ENCODE measurements at places on chromosomes 11 and 22.

GRCh38 chr22:27295605-27296004, 506.0 kb downstream of the MN1 start:
- no peak for DNase-seq

GRCh38 chr11:12258451-12258850, 118.9 kb upstream of the PARVA start:
- DNase-seq, result no peak

DNA sequence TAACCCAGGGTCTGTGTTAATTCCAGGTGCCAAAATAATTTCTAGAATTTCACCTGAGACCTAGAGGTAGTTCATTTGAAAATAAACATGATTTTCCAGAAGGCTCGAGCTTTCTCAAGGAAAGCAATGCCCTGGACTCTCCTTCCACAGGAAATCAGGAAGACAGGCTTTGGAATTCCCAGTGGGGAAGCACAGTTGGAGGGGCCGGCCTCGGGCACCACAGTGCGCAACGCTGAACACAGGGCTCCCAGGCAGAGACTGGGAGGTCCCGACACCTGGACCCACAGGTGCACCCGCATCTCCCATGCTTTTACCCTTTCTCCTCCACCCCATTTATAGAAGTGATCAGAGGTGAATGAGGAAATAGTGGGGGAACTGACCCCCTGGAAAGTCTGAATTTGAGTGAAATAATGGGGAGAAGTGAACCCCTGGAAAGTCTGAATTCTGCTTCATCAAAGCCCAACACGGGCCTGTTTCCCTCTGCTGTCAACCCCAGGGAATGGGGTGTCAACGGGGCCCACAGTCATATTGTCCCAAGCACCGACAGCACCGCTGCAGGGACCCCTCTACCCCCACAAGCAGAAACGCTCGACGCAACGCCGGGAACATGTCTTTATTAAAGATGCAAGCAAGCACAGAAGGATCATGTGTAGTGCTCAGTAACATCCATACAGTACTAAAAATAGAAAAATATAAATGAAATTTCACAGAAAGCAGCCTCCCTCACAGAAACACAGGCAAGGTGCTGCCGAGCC, 12.0 kb upstream of the EFCAB6 start:
- DNase-seq, result no peak

GRCh38 chr11:94521684-94522083, 9.4 kb downstream of the C11orf97 start:
- DNase-seq, result peak; percentile 69

DNA sequence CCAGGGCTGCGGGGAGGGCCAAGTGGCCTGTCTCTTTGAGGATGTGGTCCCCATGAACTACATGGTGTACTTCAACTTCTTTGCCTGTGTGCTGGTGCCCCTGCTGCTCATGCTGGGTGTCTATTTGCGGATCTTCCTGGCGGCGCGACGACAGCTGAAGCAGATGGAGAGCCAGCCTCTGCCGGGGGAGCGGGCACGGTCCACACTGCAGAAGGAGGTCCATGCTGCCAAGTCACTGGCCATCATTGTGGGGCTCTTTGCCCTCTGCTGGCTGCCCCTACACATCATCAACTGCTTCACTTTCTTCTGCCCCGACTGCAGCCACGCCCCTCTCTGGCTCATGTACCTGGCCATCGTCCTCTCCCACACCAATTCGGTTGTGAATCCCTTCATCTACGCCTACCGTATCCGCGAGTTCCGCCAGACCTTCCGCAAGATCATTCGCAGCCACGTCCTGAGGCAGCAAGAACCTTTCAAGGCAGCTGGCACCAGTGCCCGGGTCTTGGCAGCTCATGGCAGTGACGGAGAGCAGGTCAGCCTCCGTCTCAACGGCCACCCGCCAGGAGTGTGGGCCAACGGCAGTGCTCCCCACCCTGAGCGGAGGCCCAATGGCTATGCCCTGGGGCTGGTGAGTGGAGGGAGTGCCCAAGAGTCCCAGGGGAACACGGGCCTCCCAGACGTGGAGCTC, 13.5 kb downstream of the ADORA2A start:
- DNase-seq, result no peak

DNA sequence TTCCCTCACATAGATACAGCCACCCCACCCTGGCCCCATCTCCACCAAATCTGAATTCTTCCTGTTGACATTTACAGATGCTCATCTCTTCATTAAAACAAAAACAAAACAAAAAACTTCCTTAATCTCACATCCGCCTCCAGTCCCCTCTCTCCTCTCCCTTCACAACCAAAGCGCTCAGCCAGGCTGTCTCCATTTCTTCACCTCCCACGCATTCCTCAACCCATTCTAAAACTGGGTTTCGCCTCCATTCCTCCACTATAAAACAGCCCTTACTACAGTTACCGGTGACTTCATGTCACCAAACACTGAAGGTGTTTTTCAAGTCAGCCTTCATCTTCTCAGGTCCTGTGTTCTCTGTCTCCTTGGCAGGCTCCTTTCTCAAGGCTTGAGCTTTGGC, 9.6 kb downstream of the BACE1-AS start:
- no peak for DNase-seq

DNA sequence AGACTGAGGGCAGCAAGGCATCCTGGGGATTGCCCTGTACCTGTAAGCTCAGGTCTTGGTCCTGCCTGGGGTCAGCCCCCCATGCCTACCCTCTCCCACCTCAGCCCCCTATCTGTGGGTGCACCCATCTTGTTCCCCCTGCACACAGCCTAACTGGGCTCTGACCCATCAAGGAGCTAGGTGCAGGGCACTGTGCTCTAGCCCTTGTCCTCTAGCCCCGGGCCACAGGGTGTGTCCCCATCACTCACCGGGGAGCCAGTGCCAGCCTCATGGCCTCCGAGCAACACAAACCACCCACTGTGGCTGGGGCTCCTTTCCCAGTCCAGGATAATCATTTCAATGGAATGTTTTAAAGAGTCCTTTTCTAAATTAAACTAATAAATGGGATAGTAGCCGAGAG, 293.9 kb upstream of the PLET1 start:
- no peak for DNase-seq

GRCh38 chr11:16133867-16134266, 222.5 kb downstream of the SOX6 start:
- DNase-seq, result no peak

- DNase-seq, result no peak
Measured at GRCh38 chr11:128608746-128609407, 21.5 kb upstream of the ETS1 start.
